ENCODE measurements at places on chromosomes 5 and 9.

- DNase-seq, result peak; percentile 62
These were observed 28.4 kb upstream of the SLC12A7 start for GRCh38 chr5:1140171-1140817.

DNA sequence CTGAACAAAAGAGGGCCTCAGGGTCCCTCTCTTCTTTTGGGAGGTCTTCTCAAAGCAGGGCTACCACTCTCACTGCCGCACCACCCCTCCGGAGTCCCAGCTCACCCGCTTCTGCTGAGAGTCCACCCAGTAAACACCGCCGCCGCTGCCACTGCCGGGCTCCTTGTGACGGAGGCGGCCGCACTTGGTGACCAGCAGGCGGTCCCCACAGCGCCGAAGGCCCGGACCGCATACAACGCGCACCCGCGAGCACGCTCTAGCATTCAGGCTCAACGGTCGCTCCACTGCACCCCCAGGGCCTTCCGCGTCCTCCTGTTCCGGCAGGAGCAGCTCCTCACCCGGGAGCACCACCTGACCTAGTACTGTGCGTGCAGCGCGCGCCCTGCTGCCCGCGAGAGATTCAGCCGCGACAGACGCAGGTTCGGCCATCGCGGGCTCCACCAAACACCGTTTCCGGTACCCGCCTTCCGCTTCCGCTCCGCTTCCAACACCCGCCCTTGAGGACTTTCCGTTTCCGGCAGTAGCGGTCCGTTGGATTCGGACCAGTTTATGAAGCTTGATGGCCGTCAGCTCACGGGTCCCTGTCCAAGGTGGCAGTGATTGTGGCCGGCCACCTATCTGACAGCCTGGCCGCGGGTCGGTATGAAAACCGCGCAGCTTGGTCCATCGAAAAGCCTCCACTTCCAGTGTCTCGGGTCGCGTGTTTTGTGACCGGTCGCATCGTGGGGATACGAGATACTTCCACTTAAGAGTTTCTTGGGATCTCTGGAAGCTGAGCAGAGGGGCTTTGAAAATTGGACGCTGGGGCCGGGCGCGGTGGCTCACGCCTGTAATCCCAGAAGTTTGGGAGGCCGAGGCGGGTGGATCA is at the start of gene EXOSC3:
TSS of gene EXOSC3 (minus strand) at position 449 of the 868 bp plus-strand sequence. CDS start at position 429, 20 bp downstream.
- peak; percentile 73 for DNase-seq

DNA sequence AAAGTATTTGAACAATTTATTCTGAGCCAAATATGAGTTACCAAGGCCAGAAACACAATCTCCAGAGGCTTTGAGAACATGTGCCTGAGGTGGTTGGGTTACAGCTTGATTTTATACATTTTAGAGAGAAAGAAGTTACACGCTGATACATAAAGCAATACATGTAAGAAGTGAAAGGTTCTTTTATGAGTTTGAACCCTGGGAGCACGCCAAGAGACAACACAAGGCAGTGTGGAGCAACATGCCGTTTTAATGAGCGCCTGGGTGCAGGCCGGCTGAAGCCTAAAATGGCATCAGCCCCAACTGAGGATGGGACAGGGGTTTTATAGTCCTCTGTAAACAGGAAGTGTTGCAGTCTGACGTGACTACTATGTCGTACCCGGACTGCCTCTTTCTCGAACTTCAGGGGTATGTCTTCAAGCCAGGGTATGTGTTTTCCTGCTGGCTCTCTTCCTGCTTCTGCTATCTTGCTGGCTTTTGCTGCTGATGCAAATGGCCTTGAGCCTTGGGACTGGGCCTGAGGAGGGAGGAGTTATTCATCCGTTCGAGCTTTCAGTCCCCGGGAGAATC is 193.7 kb downstream of the CYLC2 start:
- no peak for DNase-seq

DNA sequence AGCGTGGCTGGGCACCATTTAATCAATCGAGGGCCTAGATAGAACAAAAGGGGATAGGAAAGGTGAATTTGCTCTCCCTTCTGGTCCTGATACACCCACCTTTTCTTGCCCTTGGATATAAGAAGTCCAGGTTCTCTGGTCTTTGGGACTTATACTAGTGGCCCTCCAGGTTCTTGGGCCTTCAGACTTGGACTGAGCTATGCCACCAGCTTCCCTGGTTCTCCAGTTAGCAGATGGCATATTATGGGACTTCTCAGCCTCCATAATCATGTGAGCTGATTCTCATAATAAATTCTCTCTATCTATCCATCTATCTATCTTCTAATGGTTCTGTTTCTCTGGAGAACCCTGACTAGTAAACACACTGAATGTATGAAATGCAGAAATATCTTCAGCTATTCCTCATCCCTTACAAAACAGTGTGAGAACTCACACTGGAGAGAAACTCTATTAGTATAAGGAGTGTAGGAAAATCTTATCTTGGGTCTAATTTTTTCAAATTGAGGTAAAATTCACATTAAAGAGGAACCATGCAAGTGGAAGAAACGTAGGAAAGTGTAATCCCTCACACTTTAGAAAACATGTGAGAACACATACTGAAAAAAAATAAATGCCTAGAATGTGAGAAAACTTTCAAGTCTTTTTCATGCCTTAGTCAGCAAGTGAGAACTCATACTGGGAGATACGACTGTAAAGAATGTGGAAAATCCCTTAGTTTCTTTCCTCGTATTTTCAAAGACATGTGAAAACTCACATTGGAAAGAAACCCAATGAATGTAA is 15.5 kb downstream of the PCDHB15 start:
- DNase-seq, result no peak

GRCh38 chr5:149002053-149002452 is 60.8 kb downstream of the SH3TC2 start:
- DNase-seq, result no peak

GRCh38 chr5:610011-610743 is 2.0 kb upstream of the CEP72 start:
- DNase-seq, result no peak

- DNase-seq, result no peak
These were observed 63.8 kb downstream of the SMIM15 start for GRCh38 chr5:61098251-61098995.

- no peak for DNase-seq
These were observed 79.8 kb downstream of the HSD17B3 start for GRCh38 chr9:96222132-96222531.

DNA sequence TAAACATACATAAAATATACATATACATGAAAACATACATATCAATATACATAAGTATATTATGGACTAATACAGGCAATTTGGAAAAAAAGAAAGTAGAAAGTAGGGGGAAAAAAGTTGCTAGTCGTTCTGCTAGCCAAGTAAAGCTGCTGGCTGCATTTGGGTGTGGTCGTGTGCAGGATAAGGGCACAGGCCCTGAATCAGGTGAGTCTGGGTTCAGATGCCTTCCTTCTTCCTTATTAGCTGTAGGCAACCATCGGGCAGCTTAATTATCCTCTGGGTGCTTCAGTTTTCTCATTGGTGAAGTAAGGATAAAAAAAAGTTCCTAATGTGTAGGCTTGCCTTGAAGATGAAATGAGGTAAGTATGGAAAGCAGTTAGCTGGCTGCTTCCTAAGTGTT is 59.2 kb upstream of the SPRY4 start:
- no peak for DNase-seq

- no peak for DNase-seq
These were observed 48.8 kb downstream of the SLC1A3 start for GRCh38 chr5:36655161-36655560.

DNA sequence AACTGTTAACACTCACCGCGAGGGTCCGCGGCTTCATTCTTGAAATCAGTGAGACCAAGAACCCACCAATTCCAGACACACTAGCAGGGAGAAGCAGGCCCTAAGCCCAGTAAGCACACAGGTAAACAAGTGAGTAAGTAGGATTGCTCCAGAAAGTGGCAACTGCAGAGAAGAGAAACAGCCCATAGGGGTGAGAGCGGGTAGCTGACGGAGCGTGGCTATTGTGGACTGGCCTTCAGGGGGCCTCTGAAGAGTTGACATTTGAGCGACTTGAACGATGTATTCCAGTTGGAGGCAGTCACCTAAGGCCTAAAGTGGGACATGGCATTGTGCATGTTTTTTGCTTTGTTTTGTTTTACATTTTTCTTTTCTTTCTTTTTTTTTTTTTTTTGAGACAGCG is 74.2 kb downstream of the TSPAN17 start:
- DNase-seq, result no peak

- no peak for DNase-seq
These were observed 106.6 kb downstream of the COL23A1 start for GRCh38 chr5:178483620-178484019.

DNA sequence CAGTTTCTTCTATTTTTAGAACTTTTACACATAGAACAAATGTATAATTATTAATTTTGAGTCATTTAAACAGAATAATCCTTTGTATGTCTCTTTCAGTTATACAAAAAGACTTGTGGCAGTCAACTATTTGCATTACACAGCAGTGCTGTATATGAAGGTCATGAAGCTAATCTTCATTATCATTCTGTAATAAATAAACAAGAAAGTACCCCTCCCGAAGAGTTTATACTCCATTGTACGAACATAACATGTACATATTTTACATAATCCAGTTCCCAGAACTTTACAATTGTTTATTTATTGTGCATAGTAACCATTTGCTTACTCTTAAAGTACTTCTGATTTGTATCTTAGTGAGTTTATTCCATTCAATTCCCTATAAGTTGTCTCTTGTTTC is 267.9 kb downstream of the FBXL17 start:
- DNase-seq, result no peak

GRCh38 chr9:127209220-127209619 is 55.4 kb upstream of the GARNL3 start:
- DNase-seq, result no peak

GRCh38 chr5:158313027-158313732 is 454.2 kb upstream of the CLINT1 start:
- no peak for DNase-seq

GRCh38 chr9:93958121-93958818 is 3.1 kb upstream of the BARX1 start:
- no peak for DNase-seq

- no peak for DNase-seq
These were observed 51.1 kb upstream of the SH3PXD2B start for GRCh38 chr5:172505403-172505759.

DNA sequence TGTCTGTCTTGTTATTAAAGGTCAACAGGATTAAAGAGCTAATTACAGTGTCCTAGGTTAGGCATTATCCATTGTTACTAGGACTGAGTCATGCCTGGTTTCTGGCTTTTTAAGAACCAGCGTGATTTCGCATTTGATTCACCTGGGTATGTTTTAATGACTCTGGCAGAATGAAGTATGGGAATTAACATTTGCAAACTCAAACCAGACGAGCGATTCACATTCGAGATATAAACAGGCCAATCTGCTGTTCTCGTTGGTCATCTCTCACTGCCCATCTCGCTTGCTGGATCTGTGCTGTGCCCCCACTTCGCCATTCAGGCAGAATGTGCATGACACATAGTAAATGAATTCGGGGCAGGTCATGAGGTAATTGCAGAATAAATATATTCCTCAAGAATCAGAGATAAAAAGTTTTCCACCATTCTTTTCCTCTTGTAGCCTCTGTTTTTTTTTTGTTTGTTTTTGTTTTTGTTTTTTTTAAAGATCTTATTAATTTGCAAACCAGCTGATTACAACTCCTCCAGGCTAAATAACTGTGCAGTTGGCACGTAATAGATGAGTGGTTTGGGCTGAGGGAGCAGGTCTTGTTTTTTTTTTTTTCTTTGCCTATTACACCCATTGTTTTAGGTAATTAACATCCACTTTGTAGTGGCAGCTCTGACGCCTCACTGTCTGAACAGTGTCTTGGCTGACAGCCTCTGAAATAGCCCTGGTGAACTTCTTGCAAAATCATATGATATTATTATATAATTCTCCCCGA is 313.5 kb upstream of the MSX2 start:
- no peak for DNase-seq

DNA sequence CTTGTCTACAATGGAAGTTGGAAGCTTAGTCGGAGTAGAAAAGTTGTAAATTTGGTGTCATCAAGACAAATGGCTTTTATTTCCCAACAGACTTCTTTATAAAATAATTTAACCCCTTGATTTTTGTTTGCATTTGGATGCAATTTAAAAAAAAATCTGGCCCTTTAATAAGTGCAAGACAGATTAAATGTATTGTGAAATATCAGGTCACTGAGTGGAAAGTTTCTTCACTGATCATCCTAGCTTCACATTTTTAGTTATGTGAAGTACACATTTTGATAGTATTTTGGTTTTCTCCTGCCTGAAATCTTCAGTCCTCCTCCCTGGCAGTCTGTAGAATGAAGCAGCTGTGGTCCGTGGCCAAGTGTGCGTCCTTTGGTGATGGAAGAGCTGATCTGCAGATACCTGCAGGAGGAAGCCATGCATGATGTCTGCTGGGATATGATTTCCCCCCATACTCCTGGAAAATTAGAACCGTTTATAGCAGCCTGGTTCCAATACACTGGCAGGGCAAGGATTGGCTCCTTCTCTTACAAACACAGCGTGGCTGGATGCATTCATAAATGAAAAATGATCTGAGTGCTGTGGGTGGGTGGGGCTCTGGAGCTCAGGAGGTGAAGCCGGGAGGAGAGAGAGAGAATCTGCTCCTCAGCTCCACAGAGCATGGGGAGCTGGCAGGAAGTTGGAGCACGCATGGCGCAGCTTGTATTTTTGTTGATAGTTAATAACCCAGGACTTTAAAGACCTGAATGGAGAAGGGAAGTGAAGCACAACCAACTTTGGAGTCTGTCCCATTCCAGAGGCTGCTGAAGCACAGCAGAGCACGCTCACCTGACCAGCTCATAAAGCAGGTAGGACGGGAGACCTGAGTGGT is 238.4 kb downstream of the GOLPH3 start:
- DNase-seq, result no peak

GRCh38 chr9:27426511-27427271 is 97.4 kb upstream of the IFNK start:
- no peak for DNase-seq

- DNase-seq, result no peak
These were observed 257.6 kb downstream of the SEMA5A start for GRCh38 chr5:9288234-9288633.

DNA sequence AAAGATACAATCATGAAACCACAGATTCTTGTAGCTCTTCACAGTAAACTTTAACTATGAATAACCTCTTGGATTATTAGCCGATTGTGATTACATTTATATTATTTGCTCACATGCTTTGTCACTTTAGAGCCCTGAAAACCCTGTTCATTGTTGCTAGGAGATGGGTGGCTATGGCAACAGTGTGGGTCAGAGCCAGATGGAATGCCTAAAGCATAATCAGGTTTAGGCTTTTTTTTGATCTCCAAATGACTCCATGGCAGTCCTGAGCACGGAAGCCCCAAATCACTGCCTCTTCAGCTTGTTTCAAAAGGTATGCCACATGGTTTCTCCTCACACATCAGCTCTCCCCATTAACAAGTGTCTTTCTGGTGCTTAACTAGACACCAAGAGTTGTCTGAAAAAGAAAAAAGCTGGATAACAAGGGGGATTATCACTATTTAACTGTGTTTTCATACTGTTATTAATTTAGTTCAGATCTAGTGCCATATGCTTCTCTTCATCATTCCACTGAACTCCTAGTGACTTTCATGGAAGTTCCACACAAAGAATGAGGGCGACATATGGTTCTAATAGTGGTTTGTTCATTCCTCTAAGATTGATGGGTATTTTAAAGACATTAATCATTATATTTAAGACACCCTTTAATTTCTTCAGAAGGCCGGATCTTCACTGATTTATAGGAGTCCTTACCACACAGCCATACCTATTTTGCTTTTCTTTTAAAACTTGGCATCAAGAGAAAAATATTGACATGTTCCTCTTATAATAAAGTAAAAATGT is 88.8 kb upstream of the PAM start:
- no peak for DNase-seq
